A673 (cell line): ENCODE measurements at places on chromosomes 16 and 17. TPM values are rescaled to one million over a fixed set of nuclear protein-coding genes. Genes with fewer than 3 reads are reported as not detected.

DNA sequence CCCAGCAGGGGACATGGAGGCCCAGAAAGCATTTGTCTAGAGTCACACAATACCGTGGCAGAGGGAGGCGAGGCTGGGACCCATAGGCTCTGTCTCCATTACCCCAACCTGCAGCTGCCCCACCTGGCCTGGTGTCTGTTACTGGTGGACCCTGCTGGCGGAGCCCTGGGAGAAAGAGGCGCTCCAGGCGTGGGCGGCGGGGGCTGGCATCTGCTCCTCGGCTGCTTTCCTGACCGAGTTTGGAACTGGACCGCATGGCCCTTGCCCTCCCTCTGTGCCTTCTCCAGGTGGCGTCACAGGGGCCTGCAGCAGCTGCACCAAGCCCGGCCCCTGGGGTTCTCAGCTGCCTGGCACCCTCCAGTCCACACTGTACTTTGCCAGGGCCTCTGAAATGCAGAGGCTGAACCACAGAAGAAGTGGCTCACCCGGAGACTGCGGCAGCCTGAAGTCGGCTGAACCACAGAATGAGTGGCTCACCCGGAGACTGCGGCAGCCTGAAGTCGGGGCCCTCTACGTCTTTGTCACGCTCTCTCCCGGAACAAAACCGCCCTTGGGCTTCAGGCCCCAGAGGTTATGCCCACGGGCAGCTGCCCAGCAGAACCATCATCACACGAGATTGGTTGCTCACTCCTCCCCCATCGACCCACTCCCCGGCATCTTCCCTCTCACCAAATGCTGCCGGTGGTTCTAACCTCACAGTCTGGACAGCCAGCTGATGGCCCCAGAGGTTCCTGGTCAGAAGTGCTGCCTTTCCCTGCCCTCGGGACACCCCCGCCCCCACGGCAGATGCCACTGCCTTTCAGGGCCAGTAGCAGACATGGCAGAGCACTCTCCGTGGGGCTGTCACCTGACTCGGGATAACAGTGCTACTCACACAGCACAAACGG is 20.2 kb downstream of the CBFA2T3 start:
- H3K27ac ChIP-seq = no peak overlapping the region
- H3K27me3 ChIP-seq = peaks cover 10% of the 10 kb centered on the region
- H3K36me3 ChIP-seq = no peaks in the 10 kb centered on the region

- no peak overlapping the region for H3K27ac ChIP-seq
- H3K4me3 ChIP-seq = no peak overlapping the region
- no peaks in the 10 kb centered on the region for H3K27me3 ChIP-seq
- H3K36me3 ChIP-seq = no peaks in the 10 kb centered on the region
Measured at GRCh38 chr16:4790261-4790660, 2.1 kb upstream of the SEPTIN12 start.

- H3K4me3 ChIP-seq = no peak overlapping the region
- no peak overlapping the region for H3K27ac ChIP-seq
- no peaks in the 10 kb centered on the region for H3K27me3 ChIP-seq
- no peak for DNase-seq
- H3K4me1 ChIP-seq = no peaks in the 10 kb centered on the region
Measured at GRCh38 chr17:15405058-15405415, 62.4 kb downstream of the CDRT4 start.

GRCh38 chr16:80889779-80890359 is 85.5 kb upstream of the CDYL2 start:
- no peaks in the 10 kb centered on the region for H3K4me1 ChIP-seq
- DNase-seq = no peak
- H3K27ac ChIP-seq = no peak overlapping the region
- H3K27me3 ChIP-seq = peaks cover 3% of the 10 kb centered on the region
- H3K36me3 ChIP-seq = no peaks in the 10 kb centered on the region
- H3K4me3 ChIP-seq = no peak overlapping the region

GRCh38 chr17:47862621-47863440 is 11.9 kb upstream of the SP6 start:
- no peak overlapping the region for H3K4me3 ChIP-seq
- DNase-seq = no peak
- no peak overlapping the region for H3K27ac ChIP-seq
- peaks cover 10% of the 10 kb centered on the region for H3K4me1 ChIP-seq
- H3K27me3 ChIP-seq = no peaks in the 10 kb centered on the region

- no peaks in the 10 kb centered on the region for H3K4me1 ChIP-seq
- H3K27me3 ChIP-seq = no peaks in the 10 kb centered on the region
- H3K36me3 ChIP-seq = no peaks in the 10 kb centered on the region
- DNase-seq = no peak
- H3K4me3 ChIP-seq = no peak overlapping the region
Measured at GRCh38 chr17:9684955-9685621, 39.8 kb downstream of the USP43 start.

DNA sequence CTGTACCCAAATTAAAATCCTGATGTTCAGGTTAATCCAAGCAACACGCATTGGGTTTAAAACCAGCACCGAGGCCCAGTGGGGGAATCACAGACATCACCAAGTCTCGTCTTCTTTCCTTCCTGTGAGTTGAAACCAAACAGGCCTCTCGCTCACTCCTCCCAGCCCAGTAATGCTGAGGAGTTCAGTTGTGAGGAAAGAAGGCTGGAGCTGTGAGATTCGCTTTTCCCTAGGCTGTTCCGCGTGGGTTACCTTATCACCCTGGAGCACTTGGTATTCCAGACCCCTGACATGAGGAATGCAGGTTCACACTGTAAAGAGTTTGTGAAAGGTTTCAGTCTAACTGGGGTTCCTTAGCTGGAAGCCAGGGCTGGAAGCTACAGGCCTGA is 20.8 kb downstream of the CIBAR2 start:
- no peaks in the 10 kb centered on the region for H3K27me3 ChIP-seq
- H3K4me1 ChIP-seq = no peaks in the 10 kb centered on the region
- no peak overlapping the region for H3K27ac ChIP-seq
- no peaks in the 10 kb centered on the region for H3K36me3 ChIP-seq

DNA sequence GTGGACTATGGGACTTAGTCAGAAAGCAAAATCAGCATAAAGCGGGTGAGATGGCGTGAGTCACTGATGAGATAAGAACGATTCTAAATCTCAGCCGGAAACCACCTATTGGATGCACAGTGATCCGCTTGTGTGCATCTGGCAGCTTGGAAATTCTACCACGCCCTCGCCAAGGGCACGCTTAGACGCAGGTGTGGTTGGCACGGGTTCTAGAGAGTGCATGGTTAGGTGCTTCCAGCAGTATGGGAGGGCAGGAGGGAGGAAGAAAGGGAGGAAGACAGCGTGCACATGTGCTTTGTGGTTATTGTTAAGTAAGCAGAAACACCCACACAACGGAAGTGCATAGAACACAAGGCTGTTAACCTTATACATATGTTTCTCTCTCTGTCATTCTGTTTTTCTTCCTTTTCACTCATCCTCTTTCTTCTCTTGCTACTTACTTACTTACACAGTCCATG is 374.0 kb upstream of the ASIC2 start:
- no peaks in the 10 kb centered on the region for H3K36me3 ChIP-seq
- H3K27ac ChIP-seq = no peak overlapping the region
- H3K4me1 ChIP-seq = no peaks in the 10 kb centered on the region
- H3K27me3 ChIP-seq = no peaks in the 10 kb centered on the region
- no peak overlapping the region for H3K4me3 ChIP-seq

DNA sequence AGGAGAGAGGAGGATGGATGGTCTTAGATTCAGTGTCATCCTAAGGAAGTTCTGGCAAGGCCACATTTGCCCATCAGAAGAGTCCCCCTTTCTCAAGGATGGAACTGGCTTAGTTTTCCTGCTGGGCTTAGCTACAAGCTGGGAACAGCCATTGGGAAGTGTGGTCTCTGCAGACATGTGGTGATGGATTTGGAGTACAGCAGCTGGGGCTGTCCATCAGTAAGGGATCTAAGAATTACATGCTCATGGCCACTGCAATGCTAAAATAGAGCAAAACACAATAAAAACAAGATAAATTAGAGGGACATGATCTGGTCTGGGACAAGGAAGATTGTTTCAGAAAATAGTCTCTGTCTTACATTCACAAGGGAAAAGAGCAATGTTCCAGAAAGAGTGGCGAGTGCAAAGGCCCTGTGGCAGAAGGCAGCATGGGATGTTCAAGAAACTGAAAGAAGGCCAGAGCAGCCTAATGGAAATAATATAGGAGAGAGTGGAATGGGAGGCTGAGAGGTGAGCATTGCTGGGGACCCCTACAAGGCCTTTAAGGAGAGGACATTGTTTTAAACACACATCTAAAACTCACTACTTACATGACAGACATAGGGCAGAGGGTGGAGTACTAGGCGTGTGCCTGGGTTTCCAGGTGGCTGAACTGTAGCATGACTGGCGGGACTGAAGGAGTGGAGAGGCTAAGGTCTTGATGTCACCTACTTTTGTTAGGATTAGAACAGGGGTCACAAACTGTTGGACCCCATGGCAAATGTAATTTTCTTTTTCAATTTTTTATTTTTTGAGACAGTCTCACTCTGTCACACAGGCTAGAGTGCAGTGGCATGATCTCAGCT is 17.0 kb upstream of the TOX3 start:
- H3K27me3 ChIP-seq = peaks cover 4% of the 10 kb centered on the region
- H3K36me3 ChIP-seq = no peaks in the 10 kb centered on the region
- H3K4me1 ChIP-seq = no peaks in the 10 kb centered on the region
- H3K27ac ChIP-seq = no peak overlapping the region
- DNase-seq = no peak

DNA sequence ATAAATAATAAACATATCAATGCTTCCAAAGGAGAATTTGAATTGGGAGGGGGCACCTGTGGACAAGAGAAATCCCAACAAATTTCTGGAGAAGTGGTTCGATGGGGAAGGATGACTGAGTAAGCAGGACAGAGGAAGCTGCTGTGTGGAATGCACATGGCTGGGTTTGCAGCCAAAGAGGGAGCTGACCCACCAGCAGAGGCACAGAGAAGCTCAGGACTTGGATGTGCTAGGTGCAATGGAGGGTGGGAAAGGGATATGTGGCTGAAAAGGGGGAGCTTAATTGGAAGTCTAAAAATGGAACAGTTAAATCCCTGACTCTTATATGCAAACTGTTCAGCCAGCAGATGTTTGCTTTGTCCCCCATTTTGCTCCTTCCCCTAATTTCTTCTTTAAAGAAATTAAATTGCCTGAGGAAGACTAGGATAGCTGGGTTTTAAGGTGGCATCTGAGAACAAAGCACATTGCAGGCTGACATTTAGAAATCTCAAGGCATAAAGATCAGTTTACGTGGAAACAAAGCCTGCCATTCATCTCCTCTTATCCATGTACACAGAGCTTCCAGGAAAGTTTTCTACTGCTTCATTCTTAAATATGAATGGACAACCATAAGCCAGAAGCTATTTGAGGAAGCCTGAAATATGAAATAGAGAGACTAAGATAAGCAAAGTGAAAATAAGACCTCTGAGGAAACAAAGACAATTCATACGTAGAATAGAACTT is 23.0 kb upstream of the TNS4 start:
- no peak overlapping the region for H3K27ac ChIP-seq
- H3K4me3 ChIP-seq = no peak overlapping the region
- no peaks in the 10 kb centered on the region for H3K36me3 ChIP-seq
- H3K27me3 ChIP-seq = no peaks in the 10 kb centered on the region
- no peaks in the 10 kb centered on the region for H3K4me1 ChIP-seq
- no peak for DNase-seq

DNA sequence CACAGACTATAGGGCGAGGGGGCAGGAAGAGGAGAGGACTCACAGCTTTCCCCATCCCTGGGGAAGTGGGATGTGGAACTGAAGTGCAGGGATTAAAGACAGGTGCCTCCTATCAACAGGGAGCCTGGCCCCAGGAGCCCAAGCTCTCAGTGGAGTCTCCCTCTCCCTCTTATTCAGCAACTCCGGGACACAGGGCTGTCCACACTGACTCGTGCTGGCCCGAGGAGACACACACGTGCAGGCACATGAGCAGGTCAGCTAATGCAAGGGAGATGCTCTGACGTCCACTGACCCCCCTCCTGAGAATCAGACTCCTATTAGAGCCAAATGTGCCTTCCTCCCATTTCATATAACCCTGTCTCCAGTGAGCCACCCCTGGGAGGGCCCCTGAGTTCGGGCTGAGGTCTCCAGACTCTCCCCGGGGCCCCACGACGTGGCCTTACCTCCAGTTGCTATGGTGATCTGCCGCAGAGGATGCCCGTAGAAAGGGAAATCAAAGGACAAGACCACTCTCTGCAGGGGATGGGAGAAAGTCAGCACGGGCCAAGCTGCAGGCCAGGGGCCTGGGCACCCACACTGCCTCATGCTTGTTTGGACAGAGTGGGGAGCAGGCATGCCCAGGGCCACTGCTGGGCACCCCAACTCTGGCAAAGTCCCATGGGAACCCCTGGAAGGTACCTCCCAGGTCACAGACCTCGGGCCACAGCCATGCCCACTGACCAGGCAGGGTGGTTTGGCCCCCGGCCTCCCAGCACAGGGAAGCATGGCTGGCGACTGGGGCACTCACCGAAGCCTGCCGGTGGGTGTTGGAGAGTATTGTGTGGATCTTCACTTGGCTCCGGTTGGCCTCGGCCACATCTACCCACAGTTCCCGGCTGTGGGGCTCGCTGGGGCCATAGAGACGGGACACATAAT is 42.7 kb downstream of the PLXDC1 start:
- no peak overlapping the region for H3K4me3 ChIP-seq
- no peaks in the 10 kb centered on the region for H3K36me3 ChIP-seq
- H3K27ac ChIP-seq = no peak overlapping the region
- no peaks in the 10 kb centered on the region for H3K4me1 ChIP-seq
- H3K27me3 ChIP-seq = no peaks in the 10 kb centered on the region

GRCh38 chr17:37067555-37068111 is 118.9 kb downstream of the AATF start:
- no peak overlapping the region for H3K27ac ChIP-seq
- H3K4me1 ChIP-seq = no peaks in the 10 kb centered on the region
- H3K36me3 ChIP-seq = no peaks in the 10 kb centered on the region
- H3K27me3 ChIP-seq = no peaks in the 10 kb centered on the region
- no peak overlapping the region for H3K4me3 ChIP-seq
- no peak for DNase-seq

- no peaks in the 10 kb centered on the region for H3K36me3 ChIP-seq
- H3K27me3 ChIP-seq = no peaks in the 10 kb centered on the region
- no peak overlapping the region for H3K4me3 ChIP-seq
- H3K4me1 ChIP-seq = no peaks in the 10 kb centered on the region
- DNase-seq = no peak
Measured at GRCh38 chr16:56898847-56899246, 33.1 kb upstream of the HERPUD1 start.

GRCh38 chr17:18267927-18268711 is 7.7 kb downstream of the MIEF2 start:
- H3K27ac ChIP-seq = peak overlapping the region; percentile 39
- H3K4me3 ChIP-seq = no peak overlapping the region
- no peaks in the 10 kb centered on the region for H3K27me3 ChIP-seq
- H3K36me3 ChIP-seq = peaks cover 17% of the 10 kb centered on the region
- H3K4me1 ChIP-seq = no peaks in the 10 kb centered on the region

- peaks cover 5% of the 10 kb centered on the region for H3K4me1 ChIP-seq
- H3K27me3 ChIP-seq = no peaks in the 10 kb centered on the region
- peaks cover 7% of the 10 kb centered on the region for H3K36me3 ChIP-seq
Measured at GRCh38 chr16:1607971-1608370, 3.9 kb downstream of the IFT140 start.

- no peak overlapping the region for H3K4me3 ChIP-seq
Measured at GRCh38 chr17:43327421-43327820, 71.4 kb upstream of the ARL4D start.

GRCh38 chr16:280552-280951 is at the start of gene ARHGDIG:
Gene ARHGDIG, plus strand, starts transcription at chr16:280591. Its CDS starts 90 bp downstream, at chr16:280681.
- peak within 1 kb of the TSS; percentile 52 for H3K4me3 ChIP-seq
- H3K4me1 ChIP-seq = no peaks in the 10 kb centered on the region
- peaks cover 22% of the 10 kb centered on the region for H3K27me3 ChIP-seq

SKAP1 gene
- total RNA-seq = not detected in 2 replicates

PIRT gene
- total RNA-seq = not detected in 2 replicates

CTRB1 gene
- not detected in 2 replicates for total RNA-seq

CNGB1 gene
- not detected in 2 replicates for total RNA-seq

NAA60 gene
- 39.4 and 40.7 TPM in 2 replicates for total RNA-seq

MPO gene
- total RNA-seq = not detected in 2 replicates

CTRL gene
- 2.9 and 3.2 TPM in 2 replicates for total RNA-seq

VAT1L gene
- 0.09 and 0.17 TPM in 2 replicates for total RNA-seq
